T-helper 1 cell (primary cell): ENCODE measurements at places on chromosomes 6 and 20.

DNA sequence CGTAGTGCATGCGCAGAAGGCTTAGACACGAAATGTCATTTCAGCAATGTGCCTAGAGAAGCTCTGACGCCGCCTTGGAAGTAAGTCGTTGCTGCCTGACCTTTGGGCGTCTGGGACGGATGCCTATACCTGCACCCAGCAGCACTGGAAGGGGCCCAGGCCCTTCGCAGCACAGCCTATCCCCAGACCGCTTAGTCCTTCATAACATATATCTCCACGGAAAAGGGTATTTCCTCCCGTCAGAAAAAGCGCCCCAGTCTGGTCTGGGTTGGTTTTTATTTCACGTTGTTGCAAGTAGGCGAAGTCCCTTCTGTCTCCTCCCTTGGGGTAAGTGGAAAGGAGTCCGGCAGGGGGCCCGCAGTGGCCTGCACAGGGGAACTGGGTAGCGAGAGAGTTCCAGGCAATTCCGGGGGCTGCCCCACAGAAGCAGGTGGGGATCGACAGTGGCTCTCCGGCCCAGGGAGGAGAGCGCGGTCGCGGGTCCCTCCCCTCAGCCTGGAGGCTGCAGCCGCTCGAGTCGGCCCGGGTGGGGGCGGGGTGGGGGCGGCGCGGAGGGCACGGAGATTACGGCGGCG is 559 bp upstream of the EYA4 start:
- no peak for DNase-seq

DNA sequence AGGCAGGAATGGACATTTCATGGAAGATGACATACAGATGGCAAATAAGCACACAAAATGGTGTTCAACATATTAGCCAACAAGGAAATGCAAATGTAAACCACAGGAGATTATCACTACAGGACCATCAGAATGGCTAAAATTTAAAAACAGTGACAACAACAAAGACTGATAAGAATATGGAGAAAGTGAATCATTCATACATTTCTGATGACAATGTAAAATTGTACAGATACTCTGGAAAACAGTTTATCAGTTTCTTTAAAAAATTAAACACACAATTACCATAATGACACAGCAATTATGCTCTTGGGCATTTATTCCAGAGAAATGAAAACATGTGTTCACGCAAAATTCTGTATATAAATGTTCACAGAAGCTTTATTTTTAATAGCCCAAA is 105.8 kb upstream of the RUNX2 start:
- DNase-seq, result no peak

GRCh38 chr20:3887876-3888620 is 1.1 kb upstream of the PANK2 start:
- no peak for DNase-seq

DNA sequence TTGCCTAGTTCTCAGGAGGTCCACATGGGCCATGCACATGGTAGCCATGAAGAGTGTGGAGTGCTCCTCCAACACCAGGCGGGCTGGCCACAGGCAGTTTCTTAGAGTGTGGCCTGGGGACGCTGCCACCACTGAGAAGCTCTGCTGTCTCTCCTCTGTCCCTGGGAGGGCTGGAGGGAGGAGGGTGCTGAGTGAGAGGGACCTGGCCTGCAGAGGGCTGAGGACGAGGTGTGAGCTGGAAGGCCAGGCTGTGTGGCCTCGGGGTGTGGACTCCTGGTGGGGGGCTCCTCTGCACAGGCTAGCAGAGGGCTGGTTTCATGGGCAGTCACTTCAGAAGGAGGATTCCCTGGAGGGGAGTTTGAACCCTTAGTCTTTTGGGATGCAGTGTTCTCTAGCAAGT is 39.7 kb downstream of the SYNJ2 start:
- no peak for DNase-seq

DNA sequence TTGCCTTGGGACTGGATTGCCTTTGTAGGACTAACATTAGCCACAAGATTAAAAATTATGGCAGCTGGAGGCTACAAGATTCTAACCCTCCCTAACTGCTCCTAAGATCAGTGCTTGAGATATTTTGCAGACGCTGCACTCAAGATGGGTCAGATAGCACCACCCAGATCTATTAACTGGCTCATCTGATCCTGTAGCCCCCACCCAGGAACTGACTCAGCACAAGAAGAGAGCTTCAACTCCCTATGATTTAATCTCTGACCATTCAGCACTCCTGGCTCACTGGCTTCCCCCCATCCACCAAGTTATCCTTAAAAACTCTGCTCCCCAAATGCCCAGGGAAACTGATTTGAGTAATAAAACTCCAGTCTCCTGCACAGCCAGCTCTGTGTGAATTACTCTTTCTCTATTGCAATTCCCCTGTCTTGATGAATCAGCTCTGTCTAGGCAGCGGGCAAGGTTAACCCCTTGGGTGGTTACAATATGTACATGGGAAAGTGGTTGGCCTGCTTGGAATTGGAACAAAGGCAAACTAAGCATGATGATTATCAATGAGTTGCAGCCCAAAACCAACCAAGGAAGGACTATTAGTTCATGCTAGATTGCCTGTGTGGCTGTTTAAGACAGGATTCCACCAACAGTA is 111.3 kb downstream of the OR2B2 start:
- DNase-seq, result no peak

DNA sequence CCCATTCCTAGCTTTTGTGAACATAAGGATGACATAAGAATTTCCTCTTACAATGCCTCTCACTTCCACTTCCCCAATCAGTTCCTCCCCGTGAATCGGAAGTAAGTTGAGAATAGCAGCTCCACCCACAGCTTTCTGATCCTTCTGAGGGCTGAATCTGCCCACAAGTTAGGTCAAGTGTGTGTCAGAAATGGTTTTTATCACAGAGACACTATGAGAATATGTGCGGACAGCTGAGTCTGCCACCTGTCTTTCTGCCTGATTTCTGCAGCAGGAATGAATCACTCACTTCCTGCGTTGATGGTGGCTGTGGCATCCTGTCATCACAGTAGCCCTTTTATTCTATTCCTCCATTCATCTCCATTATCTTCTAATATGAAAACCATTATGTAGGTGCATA is 70.2 kb downstream of the RIN2 start:
- DNase-seq, result no peak

DNA sequence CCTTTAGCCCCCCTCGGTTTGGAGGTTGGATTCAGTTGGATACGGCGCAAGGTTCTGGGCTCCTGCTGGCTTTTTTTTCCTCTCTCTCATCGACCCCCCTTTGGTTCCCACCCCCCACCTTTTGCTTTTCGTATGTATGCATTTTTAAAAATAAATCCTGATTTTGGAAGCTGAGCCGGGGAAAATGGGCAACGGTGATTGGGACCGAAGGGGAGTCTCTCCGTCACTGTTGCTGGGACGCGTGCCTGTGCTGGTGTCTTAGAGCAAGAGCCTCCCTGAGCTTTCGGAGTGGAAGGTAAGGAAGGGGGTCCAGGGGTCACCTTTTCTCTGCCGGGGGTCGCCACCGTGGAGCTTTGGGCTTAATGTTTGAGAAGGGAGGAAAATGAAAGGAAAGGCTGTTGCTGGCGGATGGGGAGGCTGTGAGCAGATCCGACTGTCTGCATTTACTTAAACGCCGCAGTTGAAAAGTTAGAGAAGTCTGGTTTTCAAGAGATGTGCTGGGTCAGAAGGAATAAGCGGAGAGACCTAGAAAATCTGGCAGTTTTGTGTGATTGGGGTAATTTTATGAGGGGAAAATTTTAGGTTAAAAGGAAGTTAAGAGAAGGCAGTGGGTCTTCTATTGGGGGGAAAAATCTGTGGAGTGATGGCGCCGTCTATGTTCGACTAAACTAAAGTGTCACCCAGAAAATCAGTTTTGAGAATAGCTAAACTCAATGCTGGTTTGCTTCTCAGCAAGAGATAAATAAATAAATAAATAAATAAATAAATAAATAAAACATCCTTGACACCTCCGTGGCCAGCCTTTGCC is 828 bp downstream of the ADGRB3 start:
- DNase-seq, result no peak

DNA sequence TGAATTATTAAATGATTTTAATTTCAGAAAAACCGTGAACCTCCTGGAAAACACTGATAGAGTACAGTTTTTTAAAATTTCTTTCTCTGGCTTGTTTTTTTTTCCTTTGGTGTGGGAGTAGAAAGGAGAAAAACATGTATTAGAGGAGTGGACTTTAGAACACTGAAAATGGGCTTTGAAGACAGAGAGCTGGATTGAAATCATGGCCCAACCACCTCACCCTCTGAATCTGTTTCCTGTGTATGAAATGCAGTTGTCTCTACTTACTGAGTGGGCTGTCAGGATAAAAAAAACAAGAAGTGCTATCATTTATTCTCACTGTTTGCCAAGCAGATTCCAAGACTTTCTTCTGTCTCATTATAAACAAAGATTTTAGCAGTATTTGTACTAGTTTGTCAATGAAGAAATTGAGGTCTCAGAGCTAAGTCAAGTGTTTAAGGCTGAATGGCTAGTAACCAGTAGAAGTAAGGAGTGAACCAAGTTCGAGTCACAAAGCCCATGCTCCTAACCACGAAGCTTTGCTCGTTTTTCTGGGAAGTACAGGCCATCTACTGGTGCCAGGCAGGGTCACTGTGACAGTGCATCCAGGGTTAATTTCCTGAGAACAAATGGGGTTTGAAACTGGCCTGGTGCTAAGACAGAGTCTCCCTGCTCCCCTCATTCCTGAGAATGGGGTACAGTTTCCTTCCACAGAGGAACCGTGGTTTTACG is 256.4 kb downstream of the TMEM242 start:
- DNase-seq, result no peak
